ENCODE measurements at places on chromosomes 13 and 19.

DNA sequence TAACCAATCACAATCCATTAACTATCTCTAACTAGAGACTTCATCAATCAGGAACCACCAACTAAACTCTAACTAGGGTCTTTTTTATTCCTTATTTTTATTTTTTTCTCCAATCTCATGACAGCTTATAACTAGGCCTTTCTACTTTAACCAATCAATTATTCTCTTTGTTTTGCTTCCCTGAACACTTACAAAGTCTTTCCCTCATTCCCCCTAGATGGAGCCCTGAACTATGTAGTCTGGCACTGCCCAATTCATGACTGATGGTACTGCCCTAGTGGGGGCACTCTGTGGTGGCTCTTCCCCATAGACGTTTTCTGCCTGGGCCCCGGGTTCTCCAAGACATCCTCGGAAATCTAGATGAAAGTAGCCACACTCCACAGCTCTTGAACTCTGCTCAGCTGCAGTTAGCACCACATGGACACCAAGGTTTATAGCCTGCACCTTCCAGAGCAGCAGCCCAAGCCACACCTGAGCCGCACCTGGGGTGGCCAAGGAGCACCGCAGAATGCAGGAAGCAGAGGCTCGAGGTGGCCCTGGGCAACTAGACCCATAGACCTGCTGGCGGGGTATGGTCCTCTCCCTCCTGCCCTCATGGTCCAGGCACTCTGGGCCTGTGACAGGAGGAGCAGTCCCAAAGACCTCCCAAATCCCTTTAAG is 6.6 kb downstream of the ATP7B start:
- no peak for DNase-seq

- peak; percentile 38 for DNase-seq
Measured at GRCh38 chr13:95540888-95541287, 11.6 kb upstream of the CLDN10 start.

GRCh38 chr13:41488124-41488523 is 30.8 kb downstream of the RGCC start:
- DNase-seq, result no peak

DNA sequence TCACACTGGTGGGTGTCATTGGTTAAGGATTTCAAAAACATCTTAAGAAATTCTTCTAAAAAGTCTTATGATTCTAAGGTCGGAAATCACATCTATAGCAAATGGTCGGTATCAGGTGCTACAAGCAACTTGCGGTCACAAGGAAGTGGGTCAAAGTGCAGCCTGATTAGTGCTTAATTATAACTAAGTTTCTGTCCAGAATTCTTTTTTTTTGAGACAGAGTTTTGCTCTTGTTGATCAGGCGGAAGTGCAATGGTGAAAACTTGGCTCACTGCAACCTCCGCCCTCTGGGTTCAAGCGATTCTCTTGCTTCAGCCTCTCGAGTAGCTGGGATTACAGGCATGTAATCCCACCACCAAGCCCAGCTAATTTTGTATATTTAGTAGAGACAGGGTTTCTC is 1.2 kb upstream of the GDF15 start:
- DNase-seq, result no peak

DNA sequence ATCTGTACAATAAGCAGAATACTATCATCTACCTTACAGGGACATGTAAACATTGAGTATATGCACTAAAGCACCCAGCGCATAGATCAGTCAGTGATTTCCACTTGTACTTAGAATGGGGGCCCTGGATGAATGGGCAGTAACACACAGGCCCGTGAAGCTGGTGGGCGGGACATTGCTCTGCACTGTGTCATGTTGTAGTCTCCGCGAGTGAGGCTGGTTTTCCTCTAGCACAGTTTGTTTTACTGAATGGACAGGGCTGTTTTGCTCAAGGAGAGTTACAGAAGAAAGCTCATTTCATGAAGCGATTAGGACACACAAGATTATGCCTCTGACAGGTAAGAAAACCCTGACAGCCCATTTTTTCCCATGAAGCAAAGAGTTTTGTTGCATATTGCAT is 86.4 kb upstream of the SOX21 start:
- no peak for DNase-seq

- DNase-seq, result no peak
Measured at GRCh38 chr13:98450026-98450425, 126.9 kb downstream of the STK24 start.

GRCh38 chr19:38649305-38650171 is 2.1 kb downstream of the ACTN4 start:
- no peak for DNase-seq

DNA sequence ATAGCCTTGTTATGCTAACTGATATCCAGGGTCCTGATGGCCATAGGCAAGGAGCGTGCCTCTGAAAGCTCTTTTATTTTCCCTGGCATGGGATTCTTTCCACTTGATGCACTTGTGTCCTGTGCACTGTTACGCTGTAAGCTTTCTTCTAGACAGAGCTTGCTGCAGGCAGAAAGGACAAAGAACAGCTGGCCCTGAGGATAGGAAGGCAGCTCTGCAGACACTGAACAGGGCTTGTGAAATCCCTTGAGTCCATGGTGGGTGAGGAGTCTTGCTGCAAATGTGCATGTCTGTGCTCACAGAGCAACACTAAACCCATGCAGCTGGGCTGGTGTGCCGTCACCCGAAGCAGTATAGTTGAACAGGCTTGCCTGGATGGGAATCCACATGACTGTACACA is 126.6 kb downstream of the AKAP11 start:
- DNase-seq, result no peak

GRCh38 chr19:45854167-45854778 is 8.7 kb downstream of the SYMPK start:
- DNase-seq, result no peak

GRCh38 chr19:42168206-42168605 is 36.0 kb upstream of the POU2F2 start:
- no peak for DNase-seq

DNA sequence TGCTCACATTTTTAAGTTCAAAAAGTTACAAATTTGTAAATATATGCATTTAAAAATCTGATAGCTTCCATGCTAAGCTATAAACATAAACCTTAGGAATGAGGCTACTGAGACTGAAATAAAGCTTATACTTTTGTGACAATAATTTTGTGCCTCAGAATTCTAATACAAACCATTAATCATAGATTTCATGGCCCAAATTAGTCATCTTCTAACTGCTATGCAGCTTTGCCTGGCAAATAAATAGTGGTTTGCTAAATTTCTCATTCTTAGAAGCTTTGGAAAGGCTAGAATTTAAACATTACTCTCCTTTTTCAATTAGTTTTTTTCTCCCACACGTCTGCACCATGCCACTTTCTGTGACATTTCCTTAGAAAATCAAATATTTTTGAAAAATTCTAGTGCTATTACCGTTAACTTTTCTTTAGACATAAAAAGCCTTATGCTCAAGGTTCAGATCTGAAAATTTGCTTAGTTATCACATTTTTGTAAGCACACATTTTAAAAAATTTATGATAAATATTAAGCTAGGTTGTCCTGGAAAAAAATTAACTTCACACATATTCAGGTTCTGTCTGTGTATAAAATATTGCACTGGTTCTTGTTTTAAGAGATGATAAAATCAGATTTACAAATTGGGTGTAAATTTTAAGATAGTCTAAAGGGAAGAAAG is 46.9 kb downstream of the FNDC3A start:
- DNase-seq, result no peak

- peak; percentile 2 for DNase-seq
Measured at GRCh38 chr13:29369060-29369743, 226.3 kb downstream of the SLC7A1 start.

- DNase-seq, result no peak
Measured at GRCh38 chr13:90552702-90553101, 794.8 kb upstream of the MIR17HG start.

GRCh38 chr19:35723671-35724070 is 5.9 kb downstream of the KMT2B start:
- no peak for DNase-seq

DNA sequence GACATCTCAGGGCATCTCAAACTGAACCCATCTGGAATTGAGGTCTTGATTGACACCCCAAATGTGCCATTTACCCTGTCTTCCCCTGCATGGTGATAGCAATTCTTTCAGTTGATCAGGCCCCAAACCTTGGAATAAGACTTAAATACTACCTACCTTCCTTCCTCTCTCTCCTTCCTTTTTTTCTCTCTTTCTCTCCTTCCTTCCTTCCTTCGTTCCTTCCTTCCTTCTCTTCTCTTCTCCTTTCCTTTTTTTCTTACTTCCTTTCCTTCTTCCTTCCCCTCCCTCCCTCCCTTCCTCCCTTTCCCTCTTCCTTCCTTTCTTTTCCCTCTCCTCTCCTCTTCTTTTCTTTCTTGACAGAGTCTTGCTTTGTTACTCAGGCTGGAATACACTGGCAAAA is 7.4 kb upstream of the GIPC1 start:
- no peak for DNase-seq

DNA sequence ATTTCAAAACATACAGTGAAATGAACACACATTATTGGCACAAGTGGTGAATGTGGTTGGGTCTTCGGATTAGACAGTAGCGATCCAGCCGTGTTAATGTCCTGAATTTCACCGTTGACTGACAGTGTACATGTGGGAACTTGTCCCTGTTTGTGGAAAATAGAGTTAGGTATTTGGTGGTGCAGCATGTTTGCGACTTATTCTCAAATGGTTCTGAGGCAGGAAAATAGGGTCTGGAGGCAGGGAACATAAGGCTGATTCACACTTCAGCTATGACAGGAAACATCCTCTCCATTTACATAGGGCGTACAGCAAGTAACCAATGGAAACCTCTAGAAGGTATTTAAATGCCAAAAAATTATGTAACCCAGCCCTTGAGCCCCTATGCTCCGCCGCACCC is 4.2 kb downstream of the LGALS7B start:
- DNase-seq, result no peak

GRCh38 chr19:5024282-5024681 is 55.4 kb downstream of the KDM4B start:
- no peak for DNase-seq

- no peak for DNase-seq
Measured at GRCh38 chr13:23325191-23325590, 108.3 kb downstream of the SACS start.

DNA sequence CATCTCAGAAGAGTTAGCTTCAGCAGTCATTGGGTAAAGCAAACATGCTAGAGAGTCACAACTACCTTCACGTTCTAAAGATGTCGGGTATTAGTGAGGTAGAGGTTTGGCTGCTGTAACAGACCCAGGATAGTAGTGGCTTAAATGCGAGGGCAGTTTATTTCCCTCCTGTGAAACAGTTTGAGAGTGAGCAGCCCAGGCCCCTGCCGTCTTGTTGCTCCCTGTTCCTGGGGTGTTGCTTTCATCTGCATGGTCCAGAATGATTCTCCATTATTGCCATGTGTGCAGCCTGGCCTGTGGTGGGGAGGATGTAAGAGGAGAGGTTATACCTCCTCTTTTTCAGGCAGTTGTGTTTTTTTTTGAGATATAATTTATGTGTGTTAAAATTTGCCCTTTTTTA is 63.7 kb downstream of the SIPA1L3 start:
- DNase-seq, result no peak

DNA sequence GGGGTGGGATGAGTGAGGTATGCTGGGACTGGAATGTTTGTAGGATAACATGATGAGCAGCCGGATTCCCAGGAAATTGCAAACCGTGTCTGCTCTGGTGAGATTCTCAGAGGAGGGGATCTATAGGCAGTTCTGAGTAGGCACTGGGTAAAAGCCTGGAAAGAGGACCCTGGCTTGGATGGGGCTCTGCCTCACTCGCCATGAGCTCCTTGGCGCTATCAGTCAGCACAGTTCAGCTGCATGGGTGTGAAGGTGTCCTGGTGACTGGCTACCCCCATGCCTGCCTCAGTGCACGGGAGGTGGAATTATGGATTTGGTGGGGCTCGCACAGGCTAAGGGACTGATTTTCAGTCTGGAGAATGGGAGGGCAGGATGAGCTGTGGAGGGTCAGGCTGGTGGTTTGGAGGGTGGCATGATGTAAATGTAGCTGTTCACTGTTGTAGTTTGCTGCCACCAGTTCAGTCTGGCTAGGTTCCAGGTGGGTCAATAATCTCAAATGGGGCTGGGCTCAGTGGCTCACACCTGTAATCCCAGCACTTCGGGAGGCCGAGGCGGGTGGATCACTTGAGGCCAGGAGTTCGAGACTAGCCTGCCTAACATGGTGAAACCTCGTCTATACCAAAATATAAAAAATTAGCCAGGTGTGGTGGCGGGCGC is 9.2 kb upstream of the ZNF627 start:
- DNase-seq, result no peak

GRCh38 chr19:38209671-38210457 is 14.2 kb downstream of the DPF1 start:
- no peak for DNase-seq

DNA sequence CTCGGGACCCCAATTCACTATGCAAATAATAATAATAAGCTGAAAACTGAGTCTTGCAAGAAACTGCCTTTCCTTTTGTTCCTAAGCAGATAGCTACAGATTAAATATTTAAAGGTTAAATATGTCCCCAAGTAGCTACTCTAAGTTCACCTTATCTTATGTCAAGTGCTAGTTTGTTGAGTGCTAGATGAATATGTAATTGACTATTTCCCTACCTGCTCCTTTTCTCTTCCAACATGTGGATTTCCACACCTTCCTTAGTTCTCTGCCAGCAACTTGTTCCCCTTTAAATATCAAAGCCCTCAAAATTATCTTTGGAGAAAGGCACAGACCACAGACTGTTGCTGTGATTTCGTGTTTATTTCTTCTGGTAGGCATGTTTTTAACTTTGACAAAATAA is 709.2 kb upstream of the SLITRK1 start:
- no peak for DNase-seq

DNA sequence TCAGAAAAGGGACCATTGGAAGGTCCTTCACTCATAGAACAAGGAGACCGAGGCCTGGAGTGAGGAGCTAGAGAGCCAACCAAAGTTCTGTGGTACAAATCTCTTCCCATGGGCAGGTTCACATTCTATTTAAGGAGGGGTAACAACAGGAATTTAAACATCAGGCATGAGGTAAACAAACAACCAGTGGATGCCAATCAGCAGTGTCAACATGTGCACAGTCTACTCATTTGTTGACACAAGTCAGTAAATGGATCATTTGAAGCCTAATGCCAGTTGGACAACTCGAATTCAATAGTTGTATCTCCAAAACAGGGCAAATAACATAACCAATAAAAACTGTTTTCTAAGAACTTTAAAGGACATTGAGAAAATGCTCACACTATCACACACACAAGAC is 6.3 kb upstream of the DOCK9 start:
- DNase-seq, result no peak

- DNase-seq, result no peak
Measured at GRCh38 chr13:113537205-113537604, 46.7 kb upstream of the DCUN1D2 start.

- no peak for DNase-seq
Measured at GRCh38 chr19:13053761-13054625, 48.7 kb downstream of the LYL1 start.

Data from NCI-H446 (cell line).